ENCODE measurements at places on chromosomes 3 and 15.

DNA sequence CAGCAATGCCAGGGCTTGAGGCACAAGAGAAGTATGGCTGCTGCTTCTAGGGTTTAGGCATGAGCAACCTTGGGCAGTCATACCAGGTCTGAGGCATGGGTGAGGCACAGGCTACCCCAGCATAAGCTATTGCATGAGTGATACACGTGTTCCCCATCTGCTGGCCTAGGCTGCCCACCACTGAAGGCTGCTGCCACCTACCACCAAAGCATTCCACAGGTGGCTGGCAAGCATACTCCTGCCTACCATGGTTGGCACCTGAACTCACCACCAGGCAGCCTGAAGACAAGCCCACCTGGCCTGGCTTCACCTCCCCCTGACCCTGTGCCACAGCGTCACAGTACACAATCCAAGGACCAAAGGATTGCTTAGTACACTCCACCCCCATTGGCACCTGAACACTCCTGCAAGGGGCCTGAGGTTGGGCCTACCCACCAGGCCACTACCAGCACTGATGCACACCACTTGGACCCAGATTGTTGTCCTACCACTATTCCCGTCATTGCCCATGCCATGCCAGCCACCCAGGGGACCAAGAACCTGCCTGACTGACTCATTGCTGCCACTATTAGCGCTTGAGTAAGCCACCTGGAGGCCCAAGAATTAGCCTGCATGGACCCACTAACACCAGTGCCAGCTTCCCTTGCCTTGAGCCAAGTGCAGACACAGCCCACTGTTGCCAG lies 115.7 kb downstream of the STT3B start:
- DNase-seq = no peak

GRCh38 chr3:105139881-105140560 lies 226.7 kb upstream of the ALCAM start:
- DNase-seq = no peak

GRCh38 chr3:56919137-56919796 lies 117.5 kb upstream of the ARHGEF3 start:
- DNase-seq = no peak

DNA sequence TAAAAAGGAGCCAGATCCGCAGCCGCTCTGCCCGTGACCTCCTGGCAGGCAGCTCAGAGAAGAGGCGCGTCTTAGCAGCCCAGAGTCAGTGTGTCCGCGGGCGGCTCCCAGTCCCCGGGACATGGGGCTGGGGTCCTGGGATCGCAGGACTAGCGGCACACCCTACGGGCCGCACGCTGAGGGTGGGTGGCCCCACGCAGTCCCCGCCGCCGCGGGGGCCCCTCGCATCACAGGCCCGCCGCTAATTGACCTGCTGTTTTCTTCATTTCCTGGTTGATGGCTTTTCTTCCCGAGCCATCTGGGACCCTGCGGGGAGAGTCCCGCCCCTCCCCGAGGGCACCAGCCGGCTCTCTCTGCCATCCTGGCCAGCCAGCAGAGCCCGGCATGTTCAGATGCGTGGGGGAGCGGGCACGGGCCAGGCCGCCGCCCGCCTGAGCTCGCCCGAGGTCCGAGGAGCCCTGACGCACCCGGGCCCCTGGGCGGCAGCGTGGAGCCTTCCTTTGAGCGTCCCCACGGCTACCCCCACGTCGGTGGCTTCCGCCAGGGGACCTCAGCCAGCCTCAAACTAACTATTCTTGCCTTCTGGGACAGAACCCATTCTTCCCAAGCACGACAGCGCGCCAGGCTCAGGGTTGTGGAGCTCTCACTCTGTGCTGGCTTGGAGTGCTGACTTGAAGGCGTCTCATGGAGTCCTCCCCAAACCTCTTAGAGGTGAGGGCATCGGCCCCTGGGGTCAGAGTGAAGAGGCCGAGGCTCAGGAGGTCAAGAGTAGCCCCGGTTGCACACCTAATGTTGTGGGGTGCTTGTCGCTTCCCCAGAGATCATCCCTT lies 34.6 kb upstream of the CACNA2D3 start:
- peak; percentile 25 for DNase-seq

- DNase-seq = no peak
These were observed 23.3 kb downstream of the SNRK start for GRCh38 chr3:43309372-43310305.

DNA sequence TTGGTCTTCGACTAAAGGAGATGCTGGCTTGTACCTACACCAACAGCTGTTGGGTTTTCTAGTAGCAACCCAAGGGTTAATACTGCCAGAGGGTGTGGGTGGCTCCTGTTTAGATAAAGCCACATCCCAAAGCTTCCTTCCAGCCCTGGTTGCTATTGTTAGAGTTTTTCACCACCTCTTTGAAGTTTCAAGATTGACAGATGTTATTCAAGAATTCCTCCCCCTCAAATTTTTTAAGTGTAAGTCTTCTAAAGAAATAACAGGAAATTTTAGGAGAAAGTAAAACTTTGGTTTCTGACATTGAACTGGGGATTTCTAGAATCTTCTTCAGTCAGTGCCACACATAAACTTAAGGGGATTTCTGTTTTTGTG lies 60.9 kb downstream of the TGFBR2 start:
- no peak for DNase-seq

- no peak for DNase-seq
These were observed 15.2 kb upstream of the ACAN start for GRCh38 chr15:88788036-88788435.

DNA sequence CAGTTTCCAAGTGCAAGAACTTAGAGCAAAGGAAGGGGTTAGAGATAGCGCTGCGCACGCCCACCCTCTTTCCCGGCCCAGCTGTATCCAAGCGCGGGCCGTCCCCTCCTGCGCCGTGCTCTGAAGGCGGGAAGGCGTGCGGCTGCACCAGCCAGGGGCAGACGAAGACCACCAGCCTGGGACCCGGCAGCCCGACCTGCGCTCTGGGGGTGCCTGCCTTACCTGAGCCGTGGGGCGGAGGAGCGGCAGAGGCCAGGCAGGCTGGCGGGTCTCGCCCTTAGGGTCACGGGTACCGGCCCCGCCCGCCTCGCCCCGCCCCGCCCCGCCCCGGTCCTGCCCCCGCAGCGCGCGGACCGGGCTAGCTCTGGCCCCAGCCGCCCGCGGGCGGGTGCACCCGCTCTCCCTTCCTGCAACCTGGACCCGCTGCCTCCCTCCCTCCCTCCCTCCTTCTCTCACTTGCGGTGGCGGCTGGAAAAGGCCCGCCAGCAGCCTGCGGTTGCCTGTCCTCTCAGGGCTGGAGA lies at the start of gene WDR72:
WDR72 (minus strand) TSS at position 253 of the 521 bp plus-strand sequence. CDS start 26,514 bp downstream, outside the sequence.
- DNase-seq = peak; percentile 21

DNA sequence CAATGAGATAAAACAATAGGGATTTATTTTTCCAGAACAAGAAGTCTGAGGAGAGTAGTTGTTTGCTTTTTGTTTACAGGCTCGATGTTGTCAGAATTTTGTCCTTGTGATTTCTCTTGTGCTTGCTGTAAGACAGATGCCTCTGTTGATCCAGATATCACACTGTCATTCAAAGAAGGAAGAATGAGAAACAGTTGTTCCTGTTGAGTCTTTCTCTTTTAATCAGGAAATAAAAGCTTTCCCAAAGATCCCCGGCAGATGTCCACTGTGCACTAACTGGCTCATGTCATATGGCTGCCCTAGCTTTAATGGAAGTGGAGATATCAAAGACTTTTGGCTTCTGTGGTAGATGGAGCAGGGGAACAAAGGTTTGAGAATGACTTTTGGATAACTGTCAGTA lies 6.8 kb downstream of the SERPINI1 start:
- no peak for DNase-seq

DNA sequence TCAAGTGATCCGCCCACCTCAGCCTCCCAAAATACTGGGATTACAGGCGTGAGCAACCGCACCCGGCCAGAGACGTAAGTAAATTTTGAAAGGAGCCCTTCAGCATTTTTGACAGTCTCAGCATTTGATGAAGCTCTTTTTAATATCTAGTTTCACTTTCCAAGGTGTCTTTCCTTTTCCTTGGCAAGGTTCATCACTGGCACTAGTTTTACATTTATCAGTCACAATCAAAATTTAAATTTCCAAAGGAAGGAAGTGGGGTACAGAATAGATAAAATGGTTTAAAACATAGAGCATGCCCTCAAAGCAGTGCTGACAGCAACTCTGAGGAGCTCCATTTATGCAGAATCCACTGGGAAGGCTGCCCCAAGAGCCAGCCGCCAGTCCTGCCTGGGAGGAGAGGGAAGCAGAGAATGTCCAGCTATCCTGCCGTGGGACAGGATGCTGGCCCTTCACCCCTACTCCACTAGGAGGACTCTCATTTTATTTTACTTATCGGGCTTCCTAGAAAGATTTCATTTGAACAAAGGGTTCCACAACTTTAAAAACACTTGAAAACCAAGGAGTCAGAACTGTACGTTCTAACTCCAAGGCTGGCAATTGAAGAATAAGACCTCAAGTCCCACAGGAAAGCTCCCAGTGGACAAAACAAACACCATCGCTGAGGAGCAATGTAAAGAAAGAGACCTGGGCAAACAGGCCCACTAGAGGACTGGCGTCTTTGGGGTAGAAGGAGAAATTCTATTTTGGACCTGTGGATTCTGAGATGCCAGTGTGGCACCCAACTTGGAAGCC lies 9.9 kb downstream of the SFMBT1 start:
- no peak for DNase-seq

DNA sequence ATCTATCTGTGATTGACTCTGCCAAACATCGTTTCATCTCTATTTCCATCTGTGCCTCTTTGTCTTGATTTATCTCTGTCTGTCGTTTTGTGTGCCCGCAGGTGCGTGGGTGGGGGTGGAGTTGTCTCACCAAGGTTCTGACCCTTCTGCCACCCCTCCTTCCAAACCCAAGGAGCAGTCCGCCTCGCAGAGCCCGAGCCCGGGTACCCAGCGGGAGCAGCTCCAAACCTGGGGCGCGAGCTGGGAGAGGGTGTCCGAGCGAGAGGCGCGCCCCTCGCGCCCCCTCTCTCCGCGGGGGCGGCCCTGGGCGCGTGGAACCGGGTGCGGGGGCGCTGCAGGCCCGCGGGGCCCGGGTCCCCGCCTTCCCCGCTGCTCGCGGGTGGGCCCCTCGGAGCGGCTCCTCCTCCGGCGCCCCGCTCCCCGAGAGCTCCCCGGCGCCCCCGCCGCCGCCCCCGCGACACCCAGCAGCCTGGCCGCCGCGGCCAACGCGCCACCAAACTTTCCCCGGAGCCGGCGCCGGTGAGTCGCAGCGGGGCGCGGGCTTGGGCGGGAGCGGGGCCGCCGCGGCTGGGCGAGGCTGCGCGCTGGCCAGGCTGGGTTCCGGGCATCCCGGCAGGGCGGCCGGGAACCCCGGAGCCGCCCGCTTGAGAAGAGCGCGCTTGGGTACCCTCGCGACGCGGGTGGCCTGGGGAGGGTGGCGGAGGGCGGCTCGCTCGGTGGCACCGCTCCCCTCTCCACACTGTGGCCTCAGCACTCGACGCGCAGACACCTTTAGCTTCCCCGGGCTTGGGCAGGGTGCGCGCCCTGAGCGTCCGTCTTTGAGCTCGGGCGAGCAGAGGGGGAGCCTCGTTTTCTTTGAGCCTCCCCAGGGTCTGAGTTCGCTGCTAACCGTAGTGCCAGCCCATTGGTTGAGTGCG lies at the start of gene HRH1:
HRH1 (plus strand) TSS at position 458 of the 917 bp plus-strand sequence. CDS start 104,545 bp downstream, outside the sequence.
- peak; percentile 50 for DNase-seq

DNA sequence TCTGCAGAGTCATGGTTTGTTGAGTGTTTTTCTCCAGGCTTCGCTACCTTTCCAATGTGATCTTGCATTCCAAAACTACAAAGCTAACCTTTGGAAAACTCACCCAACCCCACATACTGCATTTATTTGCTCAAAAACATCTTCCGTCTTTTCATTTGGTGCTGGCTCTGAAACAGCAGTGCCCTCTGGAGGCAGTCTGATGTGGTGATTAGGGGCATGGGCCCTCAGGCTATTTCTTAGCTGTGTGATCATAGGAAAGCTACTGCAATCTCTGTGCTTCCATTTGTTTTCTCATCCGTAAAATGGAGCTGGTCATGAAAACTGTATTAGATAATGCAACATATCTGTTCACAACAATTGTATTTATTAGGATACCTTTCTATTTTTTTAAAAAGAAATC lies 47.0 kb downstream of the MTHFS start:
- DNase-seq = peak; percentile 22

GRCh38 chr15:67501177-67501835 lies 19.6 kb upstream of the C15orf61 start:
- DNase-seq = no peak

GRCh38 chr15:58484791-58485600 lies 53.2 kb downstream of the LIPC start:
- no peak for DNase-seq

DNA sequence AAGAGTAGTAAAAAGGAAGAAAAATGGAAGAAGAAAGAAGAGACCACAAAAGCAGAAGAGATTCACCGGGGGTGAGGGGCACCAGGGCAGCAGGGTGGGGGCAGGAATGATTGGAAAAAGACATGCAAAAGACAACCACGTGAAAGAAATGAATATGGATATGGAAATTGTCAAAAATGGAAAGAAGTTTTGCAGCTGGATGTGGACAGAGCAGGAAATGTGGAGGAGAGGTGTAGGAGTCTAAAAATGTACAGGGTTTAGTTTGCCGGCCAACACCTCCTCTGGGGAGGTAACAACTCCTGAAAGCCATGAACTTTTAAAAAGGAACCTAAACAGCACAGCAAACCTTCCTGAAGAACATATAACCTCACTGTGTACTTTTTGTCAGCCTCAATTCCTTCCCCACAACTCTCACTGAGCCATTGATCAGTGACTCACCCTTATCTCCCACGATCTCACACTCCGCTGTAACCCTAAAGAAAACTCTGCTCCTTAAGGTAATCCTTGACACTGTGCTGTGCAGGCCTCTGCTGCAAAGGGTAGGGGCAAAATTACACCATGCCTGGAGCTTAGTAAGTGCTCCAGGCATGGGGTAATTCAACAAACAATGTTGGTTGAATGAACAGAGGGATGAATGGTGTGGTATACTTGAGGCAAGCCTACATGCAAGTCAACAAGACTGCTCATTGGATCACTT lies 100.2 kb upstream of the BOC start:
- DNase-seq = no peak

GRCh38 chr3:151351219-151351618 lies 21.9 kb upstream of the P2RY13 start:
- no peak for DNase-seq

GRCh38 chr3:79406175-79406574 lies 361.6 kb downstream of the ROBO1 start:
- DNase-seq = no peak

GRCh38 chr3:131233900-131234668 lies 147.5 kb upstream of the NUDT16 start:
- peak; percentile 36 for DNase-seq

DNA sequence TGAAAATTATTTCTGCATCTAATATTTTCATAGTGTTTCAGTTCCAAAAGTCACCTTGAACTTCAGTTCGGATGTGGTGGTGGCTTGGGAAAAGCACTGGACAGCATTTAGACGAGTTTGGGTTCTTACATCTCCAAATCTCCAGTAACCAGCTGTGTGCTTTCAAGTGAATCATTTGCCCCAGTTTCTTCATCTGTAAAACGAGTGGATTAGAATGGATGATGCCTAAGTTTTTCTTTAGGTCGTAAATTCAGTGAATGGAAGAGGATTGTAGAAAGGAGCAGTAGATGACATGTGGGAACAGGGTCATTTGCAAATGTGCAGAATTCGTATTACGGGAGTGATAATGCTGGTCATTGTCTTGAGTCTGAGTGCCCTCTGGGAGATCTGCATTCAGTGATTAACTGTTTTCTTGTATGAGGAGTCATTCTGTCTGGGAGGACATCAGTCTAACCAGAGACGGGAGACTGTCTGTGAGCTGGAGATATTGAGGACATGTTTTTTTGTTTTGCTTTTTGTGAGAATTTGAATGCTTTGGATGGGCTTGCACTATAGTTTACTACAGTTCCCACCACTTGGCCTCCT lies 641.6 kb upstream of the TBL1XR1 start:
- DNase-seq = no peak

GRCh38 chr15:39640665-39641064 lies 59.8 kb downstream of the THBS1 start:
- no peak for DNase-seq
